ENCODE measurements at places on chromosomes 6 and 20.

DNA sequence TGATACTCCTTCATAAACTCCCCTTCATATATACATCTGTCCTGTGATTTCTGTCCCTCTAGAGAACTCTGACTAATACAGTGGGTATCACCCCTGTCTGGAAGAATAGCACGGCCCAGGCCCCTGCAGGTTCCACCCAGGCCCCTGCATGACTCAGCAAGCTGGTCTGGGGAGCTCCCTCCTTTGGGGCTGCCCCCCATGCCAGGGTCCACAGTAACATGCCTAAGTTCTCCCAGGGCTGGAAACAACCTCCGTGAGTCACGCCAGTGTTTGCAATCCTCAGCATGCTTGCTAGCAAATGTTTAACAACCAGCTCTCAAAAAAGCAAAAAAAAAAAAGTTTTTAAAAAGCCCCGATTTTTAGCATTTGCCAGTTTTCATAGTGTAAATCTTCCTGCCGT is 134.3 kb upstream of the CDH4 start:
- DNase-seq = no peak

- DNase-seq = no peak
Measured at GRCh38 chr6:13863699-13864155, 49.4 kb upstream of the MCUR1 start.

DNA sequence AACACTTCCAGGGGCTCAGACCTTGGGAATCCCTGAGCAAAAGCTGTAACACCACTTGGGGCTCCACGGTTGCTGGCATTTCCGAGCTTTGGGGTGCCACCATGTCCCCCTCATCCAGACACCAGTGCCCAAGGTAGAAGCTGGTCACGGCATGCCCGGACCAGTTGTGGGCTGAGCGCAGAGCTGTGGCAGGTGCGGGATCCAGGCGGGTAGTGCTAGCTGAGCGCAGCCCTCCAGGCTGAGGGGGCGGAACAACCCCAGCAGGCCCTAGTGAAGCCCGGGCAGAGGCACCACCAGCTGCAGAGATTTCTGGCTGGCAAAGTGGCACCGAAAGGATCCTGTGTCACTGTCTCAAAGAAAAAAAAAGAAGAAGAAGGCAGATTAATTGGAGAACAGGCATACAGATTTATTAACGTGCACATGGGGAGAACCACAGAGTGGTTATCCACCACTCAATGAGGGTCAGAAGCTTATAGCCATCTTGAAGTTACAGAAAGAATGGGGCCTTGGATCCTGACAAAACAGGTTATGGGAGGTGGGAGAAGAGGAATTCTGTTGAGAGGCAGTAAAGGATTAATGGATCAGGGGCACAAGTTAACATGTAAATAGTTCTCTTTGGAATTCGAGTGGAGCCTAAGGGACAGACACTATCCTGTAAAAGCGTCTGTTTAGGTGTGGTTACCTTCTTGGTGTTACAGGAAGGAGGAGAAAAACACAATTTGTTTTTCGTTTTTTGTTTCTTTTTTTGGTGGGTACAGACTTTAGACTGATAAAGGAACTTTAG is 107.5 kb downstream of the CD24 start:
- no peak for DNase-seq

DNA sequence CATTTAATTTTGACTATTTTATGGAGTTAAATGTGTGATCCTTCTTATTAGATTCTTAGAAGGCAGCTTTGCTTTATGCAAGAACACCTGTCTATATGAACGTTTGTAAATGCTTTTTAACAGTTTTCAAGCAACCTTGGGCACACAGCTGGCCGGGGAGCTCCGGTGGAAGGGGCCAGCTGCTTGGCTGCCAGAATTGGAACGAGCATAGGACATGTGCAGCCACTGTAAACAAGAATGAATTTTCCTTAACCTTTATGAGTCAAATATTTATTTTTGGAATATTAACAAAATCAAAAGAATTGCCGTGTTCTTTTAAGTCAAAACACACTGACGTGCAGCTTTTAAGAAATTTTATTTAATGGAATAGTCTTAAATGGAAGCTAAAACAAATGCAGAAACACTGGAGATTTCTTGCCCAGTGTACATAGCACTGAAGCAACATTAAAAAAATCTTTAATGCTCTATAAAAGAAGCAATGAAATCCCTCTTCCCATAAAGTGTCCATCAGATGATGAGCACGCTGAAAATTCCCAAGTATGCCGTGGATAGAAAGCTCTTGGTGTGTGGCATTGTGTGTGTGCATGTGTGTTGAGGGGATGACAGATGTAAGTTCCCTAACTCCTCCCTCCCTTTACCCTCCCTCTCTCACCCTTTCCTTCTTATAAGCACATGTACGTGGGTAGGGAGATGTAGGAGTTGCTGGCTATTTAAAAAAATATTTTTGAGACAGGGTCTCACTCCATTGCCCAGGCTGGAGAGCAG is 208.9 kb upstream of the EXOC2 start:
- DNase-seq = no peak

DNA sequence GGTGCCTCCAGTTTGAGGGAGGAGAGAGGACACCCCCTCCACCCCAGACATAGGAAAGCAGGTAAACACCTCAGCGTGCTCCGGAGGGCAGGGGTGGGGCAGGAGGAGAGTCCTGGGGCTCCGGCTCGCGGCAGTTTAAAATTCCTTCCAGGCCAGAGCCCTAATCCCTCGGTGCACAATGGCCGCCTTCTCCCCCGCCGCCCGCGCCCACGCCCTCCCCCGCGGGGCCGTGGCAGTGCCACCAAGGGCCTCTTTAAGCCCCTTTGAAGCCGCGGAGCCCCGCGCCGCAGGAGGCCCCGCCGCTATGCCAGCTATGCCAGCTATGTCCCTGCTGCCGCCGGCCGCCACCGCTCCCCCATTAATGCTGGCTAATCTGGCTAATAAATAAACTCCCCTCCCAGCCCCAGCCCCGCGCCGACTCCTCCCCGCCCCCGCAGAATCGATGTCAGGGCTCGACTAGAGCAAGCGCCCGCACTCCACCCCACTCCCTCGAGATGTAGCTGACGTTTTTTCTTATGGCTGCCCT is 125.1 kb downstream of the MRPL14 start:
- no peak for DNase-seq

DNA sequence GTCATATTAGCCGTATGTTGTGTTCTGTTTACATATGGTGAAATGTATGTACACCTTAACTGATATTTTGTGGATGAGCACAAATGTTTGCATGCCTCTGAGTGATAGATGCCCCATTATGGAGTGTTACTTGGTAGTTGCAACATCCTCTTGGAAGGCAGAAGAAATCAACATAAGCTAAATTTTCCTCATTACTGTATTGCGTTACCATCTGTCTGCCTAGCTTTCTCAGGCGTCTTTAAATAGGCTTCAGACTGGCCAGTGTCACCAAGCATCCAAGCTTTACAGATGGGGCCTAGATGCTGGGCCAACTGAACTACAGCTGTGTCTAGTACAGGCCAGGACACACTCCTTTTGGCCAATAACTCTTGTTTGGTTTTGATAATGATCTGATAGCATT is 250.6 kb downstream of the SAMD5 start:
- DNase-seq = no peak

GRCh38 chr6:36805096-36805797 is 34.0 kb downstream of the CPNE5 start:
- DNase-seq = no peak

GRCh38 chr6:32627249-32627648 is 10.0 kb upstream of the HLA-DQA1 start:
- no peak for DNase-seq

DNA sequence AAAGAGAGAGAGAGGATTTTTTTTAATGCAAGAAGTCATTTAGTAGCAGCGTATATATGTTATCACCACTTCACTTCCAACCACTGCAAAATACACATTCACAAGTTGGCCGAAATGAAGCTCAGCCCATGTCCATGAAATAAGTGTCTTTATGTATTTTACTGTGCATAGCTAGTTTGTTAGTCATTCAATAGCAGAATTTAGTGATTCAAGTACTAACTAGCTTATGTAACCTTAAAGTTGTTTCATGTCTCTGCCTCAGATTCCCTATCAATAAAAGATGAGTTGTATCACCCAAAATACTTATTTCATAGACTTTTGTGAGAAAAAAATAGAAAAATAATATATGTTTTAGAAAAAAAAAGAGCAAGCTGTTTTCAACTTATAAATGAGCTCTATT is 153.7 kb upstream of the PRDM1 start:
- no peak for DNase-seq

DNA sequence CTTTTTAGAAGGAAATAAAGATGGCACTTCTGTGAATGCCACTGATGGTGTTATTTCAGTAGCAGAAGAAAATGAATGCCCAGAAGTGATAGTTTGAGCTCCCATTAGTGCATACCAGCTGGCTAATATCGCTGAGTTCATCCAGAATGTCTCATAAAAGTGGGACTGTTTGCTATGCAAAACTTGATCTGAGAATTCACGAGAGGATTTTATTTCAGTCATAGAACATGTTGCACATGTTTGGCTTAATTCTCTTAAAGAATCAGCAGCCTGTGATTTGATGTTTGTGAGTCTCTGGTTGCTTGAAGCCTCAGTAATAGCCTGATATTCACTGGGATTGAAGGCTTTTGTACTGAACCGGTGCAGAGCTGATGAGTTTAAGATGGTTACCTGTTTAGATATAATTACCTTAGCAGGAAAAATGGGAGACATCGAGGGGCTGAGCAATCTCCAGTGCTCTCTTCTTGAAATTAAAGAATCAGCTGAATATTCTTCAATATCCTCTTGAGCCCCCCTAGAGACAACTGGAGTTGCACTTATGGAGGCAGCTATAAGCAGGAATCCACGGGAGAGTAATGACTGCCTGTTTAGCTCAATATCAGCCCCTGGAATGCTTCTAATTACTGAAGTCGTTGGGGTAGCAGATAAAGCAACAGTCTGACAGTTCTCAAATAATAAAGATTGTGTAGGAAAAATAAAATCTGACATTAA is 955.5 kb downstream of the PHF3 start:
- DNase-seq = no peak
